ENCODE measurements at places on chromosomes 5 and 9.

- no peak for DNase-seq
These were observed 522.9 kb downstream of the CCDC171 start for GRCh38 chr9:16075696-16076095.

DNA sequence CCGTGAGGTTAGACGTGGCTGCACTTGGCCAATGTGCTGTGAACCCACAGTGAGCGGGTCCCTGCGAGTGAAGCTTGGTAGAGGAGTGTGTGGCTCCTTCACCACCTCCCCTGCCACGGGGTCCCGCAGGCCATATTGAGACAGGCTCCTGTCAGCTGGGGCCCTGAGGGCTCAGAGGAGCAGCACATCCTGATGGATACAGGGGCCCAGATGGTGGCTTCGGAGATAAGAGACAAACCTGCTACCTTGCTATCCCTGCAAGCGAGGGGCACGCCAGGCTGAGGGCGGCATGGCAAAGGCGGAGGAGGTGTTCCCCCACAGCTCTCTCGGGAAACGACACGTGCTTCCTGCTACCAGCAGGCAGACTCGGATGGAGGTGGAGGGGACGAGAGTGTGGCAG is 33.1 kb downstream of the SLC6A3 start:
- DNase-seq = no peak

DNA sequence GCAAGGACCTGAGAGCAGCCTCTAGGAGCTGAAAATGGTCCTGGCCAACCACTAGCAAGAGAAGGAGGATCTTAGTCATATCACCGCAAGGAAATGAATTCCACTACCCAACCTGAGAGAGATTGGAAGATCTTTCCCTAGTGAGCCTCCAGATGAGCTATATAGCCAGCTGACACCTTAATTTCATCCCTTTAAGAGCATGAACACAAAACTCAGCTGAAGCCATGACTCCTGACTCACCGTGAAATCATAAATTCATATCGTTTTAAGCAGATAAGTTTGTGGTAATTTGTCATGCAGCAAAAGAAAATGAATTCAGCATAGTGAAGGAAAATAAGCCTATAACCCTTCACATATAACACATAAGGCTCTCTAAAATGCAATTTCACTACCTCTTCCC is 23.5 kb downstream of the MAPKAP1 start:
- no peak for DNase-seq

- no peak for DNase-seq
These were observed 86.0 kb downstream of the ANKRD55 start for GRCh38 chr5:56147106-56147505.

- DNase-seq = no peak
These were observed 76.6 kb downstream of the OTULIN start for GRCh38 chr5:14741131-14741530.

DNA sequence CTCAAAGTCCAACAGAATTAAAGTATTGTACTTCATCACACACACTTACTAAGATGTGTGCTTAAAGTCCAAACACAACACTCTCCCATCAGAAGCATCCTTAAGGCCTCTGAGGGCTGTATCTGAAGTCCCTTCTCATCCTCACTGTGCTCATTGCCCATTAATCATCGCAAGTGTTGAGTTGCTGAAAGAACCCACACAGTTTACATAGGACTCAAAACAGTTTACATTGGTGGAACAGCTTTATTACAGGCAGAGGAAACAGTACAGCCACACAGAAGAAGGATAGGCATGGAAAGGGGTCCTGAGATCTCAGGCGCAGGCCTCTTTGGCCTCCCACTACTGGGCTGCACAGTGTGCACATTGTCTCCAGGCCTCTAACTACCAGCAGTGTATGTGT is 113.4 kb downstream of the CMYA5 start:
- no peak for DNase-seq

DNA sequence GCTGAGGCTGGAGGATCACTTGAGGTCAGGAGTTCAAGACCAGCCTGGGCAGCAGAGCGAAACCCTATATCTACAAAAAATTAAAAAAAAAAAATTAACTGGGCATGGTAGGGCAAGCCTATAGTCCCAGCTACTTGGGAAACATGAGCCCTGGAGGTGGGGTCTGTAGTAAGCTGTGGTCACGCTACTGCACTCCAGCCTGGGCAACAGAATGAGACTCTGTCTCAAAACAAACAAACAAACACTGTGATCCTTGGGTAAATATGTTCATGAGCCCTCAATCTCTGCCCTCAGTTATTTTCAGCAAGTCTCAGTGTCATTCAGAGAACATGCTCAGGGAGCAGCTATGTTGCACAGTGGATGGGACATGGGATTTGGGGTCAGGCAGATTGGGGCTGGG is 76.2 kb downstream of the PTTG1 start:
- no peak for DNase-seq

DNA sequence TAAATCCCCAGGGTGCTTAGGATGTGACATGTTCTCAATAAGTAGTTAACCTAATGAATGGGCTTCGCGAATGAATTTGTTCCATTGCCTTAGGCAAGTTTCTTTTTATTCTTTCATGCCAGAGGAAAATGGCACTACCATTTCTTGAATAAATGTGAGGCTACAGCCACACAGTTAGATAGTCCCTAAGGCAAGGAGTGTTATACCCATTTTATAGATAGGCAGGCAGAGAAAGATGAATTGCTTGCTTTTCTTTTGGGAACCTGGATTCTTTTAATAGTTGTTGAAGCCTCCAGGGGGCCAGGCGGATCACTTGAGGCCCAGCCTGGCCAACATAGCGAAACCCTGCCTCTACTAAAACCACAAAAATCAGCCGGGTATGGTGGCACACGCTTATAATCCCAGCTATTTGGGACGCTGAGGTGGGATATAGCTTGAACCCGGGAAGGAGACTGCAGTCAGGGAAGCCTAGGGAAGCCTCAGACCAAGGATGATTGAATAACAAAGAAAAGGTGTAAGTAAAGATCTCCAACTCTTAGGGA is 943 bp downstream of the NOP16 start:
- no peak for DNase-seq

DNA sequence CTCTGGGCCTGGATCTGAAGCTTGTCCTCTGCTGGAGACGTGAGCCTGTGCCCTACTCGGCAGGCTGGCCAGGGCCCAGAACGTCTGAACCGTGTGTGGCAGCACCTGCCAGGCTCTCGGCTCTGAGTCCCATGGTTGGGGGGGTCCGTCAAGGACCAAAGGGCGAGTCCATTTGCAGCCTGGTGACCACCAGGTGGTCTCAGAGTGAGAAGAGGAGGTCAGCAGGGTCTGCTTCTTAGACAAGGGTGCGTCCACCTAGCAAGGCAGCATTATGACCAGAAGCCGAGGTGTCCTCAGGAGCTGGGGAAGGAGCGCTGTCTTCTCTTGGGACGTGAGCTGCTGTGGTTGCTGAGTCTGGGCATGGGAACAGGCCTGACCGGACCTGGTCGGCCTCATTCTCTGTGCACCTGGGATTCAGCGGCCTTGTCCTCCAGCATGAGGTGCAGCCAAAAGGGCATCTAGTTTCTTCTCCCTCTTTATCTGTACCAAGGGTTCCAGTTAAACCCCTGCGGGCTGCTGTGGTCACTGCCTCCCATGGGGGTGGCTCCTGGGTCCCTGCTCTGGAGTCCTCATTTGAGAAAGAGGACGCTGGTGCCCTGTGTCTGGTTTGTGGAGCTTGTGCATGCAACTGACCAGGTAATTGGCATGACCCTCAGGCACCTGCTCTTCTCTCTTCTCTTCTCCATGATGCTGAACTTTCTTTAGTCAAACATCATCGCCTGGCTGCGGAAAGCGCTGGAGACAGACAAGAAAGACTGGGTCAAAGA is 14.4 kb downstream of the EXOC3 start:
- DNase-seq = no peak

- no peak for DNase-seq
These were observed 340.3 kb downstream of the CWC27 start for GRCh38 chr5:65108786-65109743.

DNA sequence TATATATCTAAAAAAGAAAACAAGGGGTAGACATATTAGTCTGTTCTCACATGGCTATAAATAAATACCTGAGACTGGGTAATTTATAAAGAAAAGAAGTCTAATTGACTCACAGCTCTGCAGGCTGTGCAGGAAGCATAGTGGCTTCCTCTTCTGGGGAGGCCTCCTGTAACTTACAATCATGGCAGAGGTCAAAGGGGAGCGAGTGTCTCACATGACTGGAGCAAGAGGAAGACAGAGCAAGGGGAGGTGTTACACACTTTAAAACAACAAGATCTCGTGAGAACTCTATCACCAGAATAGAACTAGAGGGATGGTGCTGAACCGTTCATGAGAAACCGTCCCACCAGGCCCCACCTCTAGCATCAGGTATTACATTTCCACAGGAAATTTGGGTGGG is 616.8 kb downstream of the TLE4 start:
- DNase-seq = no peak

DNA sequence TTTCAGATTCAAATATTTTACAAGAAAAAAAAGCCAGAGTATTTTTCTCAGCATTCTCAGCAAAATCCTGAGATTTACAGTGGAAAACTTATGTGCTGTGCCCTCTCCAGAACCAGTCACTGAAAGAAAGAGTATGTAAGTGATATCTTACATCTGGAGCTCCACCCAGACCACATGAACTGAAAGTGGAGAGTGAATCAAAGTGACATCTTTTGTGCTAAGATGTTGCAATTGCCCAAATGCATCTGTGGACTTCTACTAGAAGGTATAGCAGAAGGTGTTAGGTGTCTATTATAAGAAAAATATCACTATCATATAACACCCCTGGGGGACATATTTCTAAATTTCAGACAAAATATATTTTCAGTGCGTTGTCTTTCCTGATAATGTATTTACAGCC is 49.0 kb upstream of the RIC1 start:
- no peak for DNase-seq

GRCh38 chr5:54470128-54470527 is 14.6 kb downstream of the HSPB3 start:
- no peak for DNase-seq

GRCh38 chr5:127867022-127867783 is 164.0 kb downstream of the CCDC192 start:
- no peak for DNase-seq

- DNase-seq = no peak
These were observed 11.9 kb downstream of the HAND1 start for GRCh38 chr5:154466147-154466546.

DNA sequence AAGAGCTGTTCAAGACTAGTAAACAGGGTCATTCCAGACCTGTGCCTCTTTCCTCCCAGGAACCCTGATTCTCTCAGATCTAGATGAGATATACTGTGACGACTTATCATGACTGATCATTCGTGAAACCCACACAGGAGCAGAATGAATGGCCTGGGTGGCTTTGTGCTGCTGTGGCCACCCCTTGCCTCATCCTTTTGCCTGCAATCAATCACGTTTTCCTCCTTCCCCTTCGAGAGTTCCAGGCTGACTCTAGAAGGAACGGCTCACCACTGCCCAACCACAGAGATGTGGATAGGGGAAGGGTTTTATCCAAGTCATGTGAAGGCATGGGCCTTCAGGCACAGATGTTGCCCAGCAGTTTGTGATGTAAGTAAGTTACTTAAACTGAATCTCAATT is 5.8 kb downstream of the ANXA6 start:
- peak; percentile 70 for DNase-seq
